ENCODE measurements at places on chromosomes 7 and 10.

- DNase-seq = no peak
These were observed 213.8 kb downstream of the DNAJB6 start for GRCh38 chr7:157550300-157551275.

GRCh38 chr10:16686054-16686902, 130.9 kb downstream of the RSU1 start:
- no peak for DNase-seq

GRCh38 chr10:28769091-28769604, 91.8 kb downstream of the BAMBI start:
- DNase-seq = no peak

GRCh38 chr7:121192834-121193233, 136.0 kb upstream of the WNT16 start:
- DNase-seq = no peak

- no peak for DNase-seq
These were observed 10.3 kb upstream of the RARRES2 start for GRCh38 chr7:150351587-150352194.
